IMR-90 (cell line): ENCODE measurements at places on chromosomes 12 and 14. TPM values are rescaled to one million over a fixed set of nuclear protein-coding genes. Genes with fewer than 3 reads are reported as not detected.

Gene GPR135
- 1.3 and 1.7 TPM in 2 replicates for total RNA-seq

Gene NANOG
- total RNA-seq, result not detected in 2 replicates

Gene BMAL2
- total RNA-seq, result 55.3 and 57.0 TPM in 2 replicates

Gene PMEL
- total RNA-seq, result 1.4 and 1.7 TPM in 2 replicates

Gene C12orf60
- total RNA-seq, result 1.1 TPM in 2 replicates

Gene CHGA
- not detected in 2 replicates for total RNA-seq

Gene KRT82
- total RNA-seq, result not detected in 2 replicates

Gene ZBTB25
- total RNA-seq, result 4.2 and 6.6 TPM in 2 replicates

Gene PPM1H
- total RNA-seq, result 0.18 and 0.28 TPM in 2 replicates

Gene CIROP
- 0.28 and 0.36 TPM in 2 replicates for total RNA-seq

Gene RASSF8
- total RNA-seq, result 50.5 and 50.8 TPM in 2 replicates

Gene SERPINA10
- total RNA-seq, result not detected in 2 replicates

Gene OAS3
- total RNA-seq, result 4.1 and 4.4 TPM in 2 replicates

Gene VDR
- 3.9 and 5.4 TPM in 2 replicates for total RNA-seq

Gene B3GNT4
- under 0.01 and 0.18 TPM in 2 replicates for total RNA-seq

Gene SYCP3
- total RNA-seq, result under 0.01 TPM in 1 of 2 replicates, not detected in the other
